H54 (cell line): ENCODE measurements at places on chromosomes 7 and 10.

DNA sequence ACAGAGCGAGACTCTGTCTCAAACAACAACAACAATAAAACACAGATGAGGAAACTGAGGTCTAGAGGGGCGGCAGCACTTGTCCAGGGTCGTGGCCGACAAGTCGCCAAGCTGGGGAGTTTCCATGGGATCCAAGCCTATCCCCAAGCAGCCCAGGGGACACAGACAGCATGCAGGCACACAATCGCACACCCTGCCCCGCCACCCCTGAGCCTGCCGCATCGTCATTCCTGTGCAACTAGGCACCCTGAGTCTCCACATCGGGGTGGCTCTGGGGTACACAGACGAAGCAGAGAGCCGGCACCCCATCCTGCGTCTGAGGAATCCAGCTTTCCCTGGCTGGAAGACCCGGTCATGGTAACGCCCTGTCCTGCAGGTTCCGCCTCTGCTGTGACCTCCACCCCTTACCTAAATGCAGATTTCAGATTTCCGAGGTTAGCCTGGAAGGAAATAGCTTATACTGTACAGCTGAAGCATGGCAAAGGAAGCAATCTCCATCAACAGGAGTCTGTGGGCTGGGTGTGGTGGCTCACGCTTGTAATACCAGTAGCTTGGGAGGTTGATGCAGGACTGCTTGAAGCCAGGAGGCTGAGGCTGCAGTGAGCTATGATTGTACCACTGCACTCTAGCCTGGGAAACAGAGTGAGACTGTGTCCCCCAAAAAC is 136.1 kb upstream of the TNRC18 start:
- no peak for DNase-seq

- no peak for DNase-seq
Measured at GRCh38 chr7:91013078-91013477, 251.2 kb upstream of the FZD1 start.

GRCh38 chr7:34282271-34282670 is 375.7 kb upstream of the NPSR1 start:
- no peak for DNase-seq

DNA sequence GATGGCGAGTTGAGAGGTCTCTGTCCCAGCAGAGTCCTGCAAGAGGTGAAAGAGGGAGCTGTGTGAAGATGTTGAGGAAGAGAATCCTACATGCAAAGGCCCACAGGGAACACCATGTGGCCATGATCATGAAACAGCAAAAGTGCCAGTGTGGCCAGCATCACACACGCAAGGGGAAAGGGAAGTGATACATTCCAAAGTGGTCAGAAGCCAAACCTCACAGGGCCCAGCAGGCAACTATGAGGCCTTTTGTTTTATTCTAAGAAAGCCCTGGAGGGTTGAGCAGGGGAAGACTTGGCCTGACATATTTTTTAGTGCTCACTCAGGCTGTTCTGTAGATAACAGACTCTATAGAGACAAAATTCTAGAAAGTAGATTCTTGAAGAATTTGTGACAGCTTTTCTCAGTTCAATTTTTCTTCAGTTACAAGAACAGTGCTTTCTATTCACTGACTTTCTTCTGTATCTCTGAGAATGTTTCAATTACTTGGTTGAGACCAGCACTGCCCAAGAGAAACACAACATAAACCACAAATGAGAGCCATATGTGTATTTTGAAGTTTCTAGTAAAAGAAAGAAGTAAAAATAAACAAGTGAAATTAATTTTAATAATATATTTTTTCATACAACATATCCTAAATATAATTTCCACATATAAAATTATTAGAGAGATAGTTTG is 82.3 kb downstream of the HTR7 start:
- no peak for DNase-seq

GRCh38 chr10:7563770-7564169 is 103.0 kb downstream of the ITIH5 start:
- DNase-seq = no peak

- no peak for DNase-seq
Measured at GRCh38 chr7:28732071-28732869, 225.9 kb downstream of the TRIL start.

GRCh38 chr7:139452958-139453672 is 30.4 kb downstream of the KLRG2 start:
- DNase-seq = no peak

GRCh38 chr7:112969946-112970345 is 116.7 kb downstream of the GPR85 start:
- DNase-seq = no peak

DNA sequence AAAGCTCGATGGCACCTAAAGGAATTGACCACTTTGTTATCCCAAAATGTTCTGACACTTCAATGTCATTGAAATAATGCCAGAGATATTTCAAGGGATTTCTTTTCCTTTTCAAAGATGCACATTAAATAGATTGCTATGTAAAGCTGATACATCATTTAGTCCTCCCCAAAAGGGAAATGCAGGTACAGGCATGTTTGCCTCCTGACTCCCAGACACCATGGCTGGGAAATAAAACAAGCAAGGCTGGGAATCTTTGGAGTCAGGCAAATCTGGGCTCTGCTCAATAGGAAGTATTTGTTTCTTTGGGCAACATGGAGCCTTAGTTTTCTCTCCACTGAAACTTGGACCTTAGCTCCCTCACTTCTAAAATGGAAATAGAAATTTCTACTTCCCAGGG is 230.8 kb upstream of the LRRTM3 start:
- no peak for DNase-seq

GRCh38 chr10:73955719-73956118 is 42.2 kb upstream of the VCL start:
- no peak for DNase-seq

DNA sequence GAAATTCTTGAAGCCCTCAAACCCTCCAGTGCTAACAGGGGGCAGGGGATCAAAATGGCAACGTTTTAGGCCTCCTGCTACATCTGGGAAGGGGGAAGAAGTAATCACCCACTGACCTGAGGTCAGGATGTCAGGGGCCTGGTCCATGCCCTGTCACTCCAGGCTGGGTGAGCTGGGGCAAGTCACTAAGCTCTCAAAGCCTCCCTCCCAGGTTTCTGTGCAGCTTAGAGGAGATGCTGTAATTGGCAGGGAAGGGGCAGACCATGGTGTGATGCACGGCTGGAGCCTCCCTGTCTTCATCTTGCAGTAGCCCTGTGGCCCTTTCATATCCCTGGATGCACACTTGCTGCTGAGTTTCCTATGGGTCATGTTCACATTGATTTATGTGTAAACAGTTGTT is 27.2 kb downstream of the LEP start:
- no peak for DNase-seq
